Left lobe of liver (tissue), 2 donors: ENCODE measurements at places on chromosomes 2 and 18. TPM values are rescaled to one million over a fixed set of nuclear protein-coding genes. Genes with fewer than 3 reads are reported as not detected.

The ANKAR gene
- 3.5 TPM for total RNA-seq

The COLEC11 gene
- 40.1 TPM for total RNA-seq

The RMDN2 gene
- total RNA-seq = 16.4 TPM

The ZNF385B gene
- total RNA-seq = 8.3 TPM

The ACADL gene
- 26.8 TPM for total RNA-seq

The POU3F3 gene
- total RNA-seq = not detected

The ANO7 gene
- 1.3 TPM for total RNA-seq

The ALKAL2 gene
- 2.5 TPM for total RNA-seq

The SCYGR6 gene
- total RNA-seq = not detected

The ABHD1 gene
- 3.6 TPM for total RNA-seq

The SLC30A3 gene
- not detected for total RNA-seq

The MAP4K4 gene
- 30.2 TPM for total RNA-seq

The CHRNG gene
- total RNA-seq = not detected

The SPATA3 gene
- not detected for total RNA-seq

The OXER1 gene
- 29.7 TPM for total RNA-seq

The DYNAP gene
- total RNA-seq = not detected

The ZCCHC2 gene
- total RNA-seq = 23.9 TPM

The STARD6 gene
- total RNA-seq = not detected

The DOK6 gene
- 2.4 TPM for total RNA-seq

The MYCN gene
- total RNA-seq = 0.73 TPM

The REG1B gene
- 4.9 TPM for total RNA-seq

The REG3A gene
- 0.45 TPM for total RNA-seq

The UGT1A10 gene
- total RNA-seq = 0.45 TPM

The SH3RF3 gene
- total RNA-seq = 1.1 TPM

The RESP18 gene
- not detected for total RNA-seq

The HPCAL1 gene
- total RNA-seq = 27.5 TPM
